ENCODE measurements at places on chromosomes 16 and 17.

- no peak for DNase-seq
These were observed 12.9 kb downstream of the HEATR6 start for GRCh38 chr17:60065867-60066266.

DNA sequence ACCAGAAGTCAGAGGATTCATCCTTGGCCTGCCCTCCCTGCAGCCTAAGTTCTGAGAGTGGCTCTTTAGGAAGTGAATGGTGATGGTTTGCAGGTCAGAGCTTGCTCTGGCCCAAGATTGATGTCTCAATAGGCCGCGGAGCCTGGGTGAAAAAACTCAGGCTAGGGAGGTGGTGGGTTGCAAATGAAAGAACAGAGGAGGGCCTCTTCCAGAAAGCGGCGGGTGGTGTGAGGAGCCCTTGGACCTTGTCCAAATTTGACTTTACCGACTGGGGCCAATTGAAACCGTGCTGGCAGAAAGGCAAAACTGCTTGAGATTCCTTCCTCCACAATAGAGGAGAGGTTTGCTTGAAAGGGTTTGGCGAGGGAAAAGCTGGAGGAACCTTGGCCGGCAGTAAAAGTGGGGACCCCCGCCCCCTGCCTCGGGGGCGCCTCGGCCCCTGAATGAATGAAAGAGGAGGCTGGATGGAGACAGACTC is 331.3 kb downstream of the SEC14L1 start:
- no peak for DNase-seq

DNA sequence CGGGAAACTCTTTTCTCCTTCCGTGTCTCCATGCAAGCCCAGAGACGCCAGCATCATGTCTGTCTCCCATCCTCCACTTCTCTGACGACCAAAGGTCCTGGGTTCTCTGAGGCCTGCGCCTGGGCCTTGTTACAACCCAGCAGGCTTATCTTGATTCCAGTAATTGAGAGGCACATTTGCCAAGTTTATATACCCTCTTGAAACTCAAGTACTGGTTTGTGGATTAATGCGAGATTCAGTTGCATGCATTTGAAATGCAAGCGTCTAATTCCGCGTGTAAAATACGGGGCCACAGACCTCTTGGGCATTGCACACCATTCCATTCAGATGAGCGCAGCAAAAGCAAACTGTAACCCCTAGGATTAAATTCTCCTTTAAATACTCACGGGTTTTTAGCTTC is 28.7 kb upstream of the CRISPLD2 start:
- no peak for DNase-seq

- DNase-seq: no peak
These were observed 71.5 kb downstream of the FOXL1 start for GRCh38 chr16:86649875-86650274.

DNA sequence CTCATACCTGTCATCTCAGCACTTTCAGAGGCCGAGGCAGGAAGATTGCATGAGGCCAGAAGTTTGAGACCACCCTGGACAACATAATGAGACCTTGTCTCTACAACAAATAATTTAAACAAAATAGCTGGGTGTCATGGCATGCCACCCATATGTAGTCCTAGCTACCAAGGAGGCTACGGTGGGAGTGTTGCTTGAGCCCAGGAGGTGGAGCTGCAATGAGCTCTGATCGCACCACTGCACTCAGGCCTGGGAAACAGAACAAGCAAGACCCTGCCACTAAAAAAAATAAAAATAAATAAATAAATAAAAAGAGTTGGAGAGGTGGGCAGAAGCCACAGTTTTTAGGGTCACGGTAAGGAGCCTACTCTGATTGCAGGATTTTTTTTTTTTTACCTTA is 136.0 kb downstream of the TANC2 start:
- no peak for DNase-seq

- no peak for DNase-seq
These were observed 789 bp upstream of the CCDC57 start for GRCh38 chr17:82213251-82214011.

- DNase-seq: no peak
These were observed 30.2 kb downstream of the PLCD3 start for GRCh38 chr17:45101883-45102811.

DNA sequence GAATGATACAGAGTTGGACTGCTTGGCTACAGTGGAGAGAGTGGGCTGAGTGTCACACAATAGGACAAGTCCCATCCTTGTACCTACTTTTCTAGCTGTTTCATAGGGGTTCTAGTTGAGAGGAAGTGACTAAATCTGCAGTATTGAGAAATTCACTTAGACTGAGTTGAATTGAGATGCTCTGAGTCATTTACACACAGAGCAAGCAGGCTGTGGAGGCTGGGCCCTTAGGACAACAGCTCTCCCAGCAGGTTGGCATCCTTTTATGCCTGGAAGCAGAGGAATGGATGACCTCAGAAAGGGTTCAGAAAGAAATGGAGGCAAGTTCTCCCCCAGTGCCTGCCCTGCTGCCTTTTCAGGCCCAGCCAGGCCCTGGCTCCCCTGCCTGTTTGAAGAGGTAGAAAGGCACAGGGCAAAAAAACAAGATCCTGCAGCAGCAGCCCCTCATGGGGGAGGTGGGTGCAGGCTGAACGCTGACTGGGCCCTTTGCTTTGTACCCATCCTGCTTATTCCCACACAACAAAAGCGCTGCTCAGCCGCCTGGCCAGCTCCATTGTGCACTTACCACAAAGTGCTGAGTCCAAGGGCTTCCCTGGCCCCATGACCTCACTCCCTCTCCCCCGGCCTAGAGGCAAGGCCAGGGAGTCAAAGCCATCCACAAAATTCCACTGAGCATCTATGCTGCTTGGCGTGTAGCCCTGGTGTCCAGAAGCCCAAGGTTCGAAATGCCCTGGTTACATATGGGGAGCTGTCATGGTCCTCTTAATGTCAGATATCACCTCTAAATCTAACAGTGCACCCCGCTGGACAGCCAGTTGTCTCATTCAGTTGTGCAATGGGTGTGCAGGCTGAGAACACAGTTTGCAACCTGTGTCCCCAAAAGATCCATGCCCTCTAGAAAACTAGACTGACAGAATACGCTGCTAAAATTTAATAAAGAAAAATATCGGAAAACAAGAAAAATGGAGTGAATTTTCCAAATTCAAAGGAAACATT is 5.4 kb upstream of the CRYBA1 start:
- DNase-seq: no peak

- no peak for DNase-seq
These were observed 200.3 kb downstream of the CYLD start for GRCh38 chr16:50942143-50942542.

GRCh38 chr17:17561408-17562145 is 29.9 kb downstream of the PEMT start:
- no peak for DNase-seq

DNA sequence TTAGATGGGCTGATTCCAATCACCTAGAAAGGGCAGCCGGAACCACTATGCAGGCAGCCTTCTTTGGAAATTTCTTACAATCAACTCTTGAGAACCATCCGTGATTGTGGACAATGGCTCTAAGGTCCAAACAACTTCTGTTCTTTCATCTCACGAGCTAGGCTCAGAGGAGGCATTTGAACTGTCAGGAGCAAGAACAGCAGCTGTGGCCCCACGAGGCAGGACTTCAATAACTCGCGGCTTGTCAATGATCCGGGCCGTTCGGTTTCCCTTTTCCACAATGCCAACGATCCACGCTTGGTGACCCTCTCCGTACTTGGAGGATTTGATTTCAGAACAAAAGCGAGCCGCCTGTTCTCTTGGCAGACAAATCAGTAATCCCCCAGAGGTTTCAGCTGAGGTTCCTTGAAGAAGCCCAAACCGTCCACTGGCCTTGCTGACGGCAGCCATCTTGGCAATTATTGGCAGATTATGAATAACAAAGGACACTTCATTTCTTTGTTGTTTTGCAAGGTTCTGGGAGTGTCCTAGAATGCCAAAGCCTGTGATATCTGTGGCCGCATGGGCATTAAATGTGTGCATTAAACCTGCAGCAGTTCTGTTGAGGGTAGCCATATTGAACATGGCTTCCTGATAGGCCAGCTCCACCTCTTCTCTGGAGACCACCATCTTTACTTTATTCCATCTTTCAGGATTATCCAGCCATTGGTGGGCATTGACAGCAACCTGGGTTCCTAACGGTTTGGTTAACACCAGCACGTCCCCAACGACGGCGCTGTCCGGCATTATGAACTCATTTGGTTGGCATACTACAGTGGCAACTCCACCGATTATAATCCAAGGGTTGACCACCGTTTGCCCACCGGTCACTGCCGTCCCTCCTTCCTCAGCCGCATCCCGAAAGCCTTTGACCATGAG is 1.2 kb downstream of the SEPHS2 start:
- no peak for DNase-seq

Measured in central memory CD8-positive, alpha-beta T cell (primary cell).